ENCODE measurements at places on chromosomes 12 and 14.

DNA sequence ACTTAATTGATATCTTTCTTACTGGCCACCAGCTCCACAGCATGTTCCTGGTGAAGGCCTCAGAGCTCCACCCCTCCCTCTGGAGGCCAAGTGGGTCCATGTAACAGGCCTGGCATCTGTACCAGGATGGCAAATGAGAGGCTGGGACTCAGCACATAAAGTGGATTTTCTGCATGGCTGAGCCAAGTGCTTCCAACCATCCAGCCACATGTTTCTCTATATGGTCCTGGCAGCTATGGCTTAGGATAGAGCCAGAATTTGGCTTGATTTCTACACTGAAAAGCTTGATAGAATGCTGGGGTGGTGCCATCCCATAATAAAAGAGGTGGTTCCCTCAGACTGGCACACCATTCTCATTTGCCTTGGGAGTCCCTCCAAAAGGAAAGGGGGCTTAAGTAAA lies 94.1 kb downstream of the PAX9 start:
- DNase-seq, result no peak

GRCh38 chr12:25071366-25071765 lies 122.5 kb upstream of the BCAT1 start:
- no peak for DNase-seq

DNA sequence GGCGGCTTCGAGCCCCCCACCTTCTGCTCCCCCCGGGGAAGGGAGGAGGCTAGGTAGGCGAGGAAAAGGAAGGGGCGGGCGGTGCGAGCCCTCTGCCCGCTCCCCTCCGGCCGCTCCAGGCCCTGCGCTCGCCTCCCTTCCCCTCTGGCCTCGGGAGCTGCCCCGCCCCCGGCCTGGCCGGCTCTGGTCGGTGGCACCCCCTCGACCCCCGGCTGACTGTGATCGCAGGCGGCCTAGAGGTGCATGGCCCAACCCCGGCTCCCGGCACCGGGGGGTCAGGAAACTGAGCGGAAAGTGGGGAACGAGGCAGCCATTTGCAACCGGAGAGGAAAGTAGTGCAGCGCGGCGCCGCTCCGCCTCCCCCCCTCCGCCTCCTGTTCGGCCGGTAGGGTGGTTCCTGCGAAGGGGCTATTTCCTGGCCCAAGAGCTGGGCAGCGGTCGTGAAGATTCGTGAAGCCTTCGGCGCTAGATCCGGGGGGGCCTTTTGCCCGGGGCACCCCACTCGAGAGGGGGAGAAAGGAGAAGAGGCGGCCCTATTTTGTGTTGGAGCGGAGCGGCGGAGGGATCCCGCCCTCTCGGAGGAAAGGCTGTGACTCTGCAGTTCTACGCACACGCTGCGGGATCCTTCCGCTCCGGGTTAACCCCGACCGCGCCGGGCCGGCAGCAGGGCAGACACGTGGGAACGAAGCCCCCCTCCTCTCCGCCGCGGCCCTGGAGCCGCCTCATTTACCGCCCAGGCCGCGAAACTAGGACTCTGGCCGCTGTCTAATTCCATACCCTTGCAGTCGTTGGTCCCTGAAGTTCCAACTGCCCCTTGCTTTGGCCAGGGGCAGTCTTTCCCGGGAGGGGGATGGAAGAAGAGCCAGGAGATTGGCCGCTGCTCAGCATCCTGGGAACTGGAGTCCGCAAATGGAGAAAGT lies at the start of gene KMT2D:
Gene KMT2D (minus strand): TSS at position 558 of the 920 bp plus-strand sequence. CDS start 5,470 bp downstream, outside the sequence.
- peak; percentile 97 for DNase-seq

DNA sequence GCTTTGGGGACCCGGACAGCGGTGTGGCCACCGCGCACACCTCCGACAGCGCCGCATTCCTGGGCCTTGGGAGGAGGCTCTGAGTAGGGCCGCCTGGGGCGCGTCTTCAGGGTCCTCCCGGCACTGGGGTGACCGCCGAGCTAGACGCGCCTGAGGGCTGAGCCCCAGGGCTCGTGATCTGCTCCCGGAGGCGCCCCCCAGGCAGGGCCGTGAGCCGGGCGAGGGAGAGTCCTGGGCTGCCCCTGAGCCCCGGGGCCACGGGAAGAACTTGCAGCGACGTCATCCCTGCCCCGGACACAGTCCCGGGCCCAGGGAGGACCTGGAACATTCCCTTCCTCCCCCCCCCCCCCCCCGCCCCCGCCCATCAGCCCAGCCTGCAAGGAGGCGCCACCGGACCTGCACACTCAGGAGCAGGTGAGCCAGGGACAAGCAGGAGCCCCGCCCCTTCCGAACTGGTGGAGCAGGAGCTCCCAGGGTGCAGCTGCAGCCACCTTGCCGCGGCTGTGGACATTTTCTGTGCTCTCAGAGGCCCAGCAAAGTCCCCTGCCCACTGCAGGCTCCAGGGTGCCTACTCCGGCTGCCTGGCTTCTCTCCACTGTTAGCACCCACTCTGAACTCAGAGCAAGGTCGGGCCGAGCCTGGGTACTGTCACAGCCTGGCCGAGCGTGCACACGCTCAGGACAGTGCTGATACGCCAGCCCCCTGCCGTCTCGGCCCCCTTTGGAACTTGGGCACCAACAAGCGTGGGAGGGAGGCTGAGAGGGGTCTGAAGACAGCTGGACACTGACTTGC lies 50.7 kb downstream of the A2M start:
- DNase-seq, result no peak

- DNase-seq, result peak; percentile 56
Measured at GRCh38 chr12:109393437-109394345, 46.0 kb downstream of the MYO1H start.

GRCh38 chr14:75915045-75915444 lies 66.8 kb downstream of the TGFB3 start:
- DNase-seq, result no peak

DNA sequence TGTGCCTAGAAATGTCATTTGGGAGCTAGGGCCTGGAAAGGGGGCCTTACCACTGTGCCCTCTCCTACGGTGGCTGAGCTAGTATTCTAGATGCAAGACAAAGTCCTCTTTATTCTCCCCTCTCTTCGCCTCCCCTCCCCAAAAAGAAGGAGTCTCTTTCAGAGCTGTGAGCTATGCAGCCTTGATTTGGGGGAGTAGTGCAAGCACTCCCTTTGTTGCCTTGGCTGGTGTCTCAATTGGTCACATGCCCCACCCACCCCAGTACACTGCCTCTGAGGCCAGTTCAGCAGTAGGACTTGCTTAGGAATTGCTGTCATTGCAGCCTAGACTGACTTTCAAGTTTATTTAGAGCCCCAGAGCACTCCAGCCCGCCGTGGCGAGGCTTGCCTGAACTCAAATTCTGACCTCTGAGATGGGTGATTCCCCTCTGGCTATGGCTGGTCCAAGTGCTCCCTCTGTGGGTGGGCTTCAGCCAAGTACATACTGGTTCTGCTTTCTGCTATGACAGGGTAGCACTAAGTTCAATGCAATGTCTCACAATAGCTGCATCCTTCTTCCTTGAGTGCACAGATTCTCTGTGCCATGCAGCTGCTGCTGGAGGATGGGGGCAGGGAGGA lies 37.0 kb upstream of the FBXO33 start:
- peak; percentile 53 for DNase-seq

GRCh38 chr12:30448038-30448437 lies 247.6 kb downstream of the IPO8 start:
- DNase-seq, result no peak

DNA sequence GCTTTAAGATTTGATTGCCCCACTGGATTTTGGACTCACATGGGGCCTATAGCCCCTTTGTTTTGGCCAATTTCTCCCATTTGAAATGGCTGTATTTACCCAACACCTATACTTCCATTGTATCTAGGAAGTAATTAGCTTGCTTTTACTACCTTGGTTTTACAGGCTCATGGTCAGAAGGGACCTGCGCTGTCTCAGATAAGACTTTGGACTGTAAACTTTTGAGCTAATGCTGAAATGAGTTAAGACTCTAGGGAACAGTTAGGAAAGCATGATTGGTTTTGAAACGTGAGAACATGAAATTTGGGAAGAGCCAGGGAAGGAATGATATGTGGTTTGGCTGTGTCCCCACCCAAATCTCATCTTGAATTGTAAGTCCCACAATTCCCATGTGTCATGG lies 419.0 kb upstream of the TMPO start:
- DNase-seq, result no peak

DNA sequence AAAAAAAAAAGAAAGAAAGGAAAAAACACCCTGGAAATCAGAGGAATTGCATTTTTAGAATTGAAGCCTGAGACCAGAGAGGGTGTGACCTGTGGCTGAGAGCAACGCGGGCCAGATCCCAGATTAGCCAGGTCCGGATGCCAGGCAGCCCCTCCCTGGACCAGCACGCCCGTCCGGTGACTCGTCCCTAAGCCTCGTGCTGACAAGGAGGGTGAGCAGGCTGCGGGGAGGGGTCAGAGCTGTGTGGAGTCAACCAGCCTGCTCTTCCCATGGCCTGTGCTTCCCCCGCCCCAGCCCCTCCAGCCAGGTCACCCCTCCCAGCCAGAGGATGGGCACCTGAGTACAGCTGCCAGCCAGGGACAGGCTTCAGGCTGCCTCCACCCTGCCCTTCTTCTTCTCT lies 4.2 kb upstream of the KLC1 start:
- no peak for DNase-seq

DNA sequence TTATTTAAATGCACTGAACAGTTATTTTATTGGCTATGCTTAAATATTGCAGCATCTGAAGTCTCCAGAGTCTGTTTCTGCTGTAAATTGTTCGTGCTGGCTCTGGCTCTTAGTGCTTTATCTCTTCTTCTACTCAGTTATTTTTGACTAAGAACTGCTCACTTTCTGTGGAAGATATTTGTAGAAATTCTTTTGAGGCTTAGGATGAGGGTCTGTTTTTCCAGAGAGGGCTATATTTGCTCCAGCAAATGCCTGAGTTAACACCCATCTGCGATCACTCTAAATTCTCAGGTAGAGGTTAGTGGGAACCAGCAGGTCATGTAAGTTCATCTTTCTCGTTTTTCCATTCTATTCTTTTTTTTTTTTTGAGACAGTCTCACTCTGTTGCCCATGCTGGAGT lies 71.1 kb downstream of the ARL6IP4 start:
- no peak for DNase-seq

DNA sequence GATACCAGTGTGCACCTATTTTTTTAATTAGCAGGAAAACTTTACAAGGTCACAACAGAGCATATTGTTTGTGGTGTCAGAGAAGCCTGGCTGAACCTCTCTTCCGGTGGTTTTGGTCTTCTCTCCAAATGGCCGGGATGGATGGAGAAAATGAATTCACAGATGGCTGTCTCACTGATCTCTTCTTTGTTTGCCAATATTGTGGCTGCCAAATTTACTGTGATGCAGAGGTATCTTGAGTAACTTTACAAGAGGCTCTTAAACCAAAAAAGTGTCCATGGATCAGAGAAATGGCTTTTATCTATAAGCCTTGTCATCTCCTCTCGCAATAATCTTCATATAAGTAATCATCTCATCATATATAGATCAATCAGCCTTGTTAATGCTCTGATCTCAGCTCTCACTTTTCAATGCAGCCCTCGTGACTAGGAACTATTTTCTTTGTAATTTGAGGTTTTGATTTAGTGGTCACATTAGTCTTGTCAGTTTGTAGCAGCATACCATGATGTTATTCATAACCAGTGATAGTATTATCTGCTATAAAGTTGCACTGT lies 308.1 kb downstream of the EGLN3 start:
- DNase-seq, result no peak

DNA sequence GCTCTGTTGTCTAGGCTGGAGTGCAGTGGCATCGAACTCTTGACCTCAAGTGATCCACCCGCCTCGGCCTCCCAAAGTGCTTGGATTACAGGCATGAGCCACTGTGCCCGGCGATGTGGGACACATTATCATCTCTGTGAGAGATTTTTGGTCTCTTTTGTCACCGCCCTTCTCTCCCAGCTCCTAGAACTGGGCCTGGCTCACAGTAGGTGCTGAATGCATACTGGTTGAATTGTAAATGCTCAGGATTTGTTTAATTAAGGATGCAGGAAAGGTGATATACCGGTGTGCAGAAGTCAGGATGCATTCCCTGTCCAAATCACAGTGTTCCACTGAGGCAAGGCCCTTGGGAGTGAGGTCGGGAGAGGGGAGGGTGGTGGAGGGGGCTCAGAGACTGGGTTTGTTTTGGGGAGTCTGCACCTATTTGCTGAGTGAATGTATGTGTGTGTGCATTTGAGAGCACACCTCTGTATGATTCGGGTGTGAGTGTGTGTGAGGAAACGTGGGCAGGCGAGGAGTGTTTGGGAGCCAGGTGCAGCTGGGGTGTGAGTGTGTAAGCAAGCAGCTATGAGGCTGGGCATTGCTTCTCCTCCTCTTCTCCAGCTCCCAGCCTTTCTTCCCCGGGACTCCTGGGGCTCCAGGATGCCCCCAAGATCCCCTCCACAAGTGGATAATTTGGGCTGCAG lies 1.0 kb upstream of the KRT18 start:
- no peak for DNase-seq

DNA sequence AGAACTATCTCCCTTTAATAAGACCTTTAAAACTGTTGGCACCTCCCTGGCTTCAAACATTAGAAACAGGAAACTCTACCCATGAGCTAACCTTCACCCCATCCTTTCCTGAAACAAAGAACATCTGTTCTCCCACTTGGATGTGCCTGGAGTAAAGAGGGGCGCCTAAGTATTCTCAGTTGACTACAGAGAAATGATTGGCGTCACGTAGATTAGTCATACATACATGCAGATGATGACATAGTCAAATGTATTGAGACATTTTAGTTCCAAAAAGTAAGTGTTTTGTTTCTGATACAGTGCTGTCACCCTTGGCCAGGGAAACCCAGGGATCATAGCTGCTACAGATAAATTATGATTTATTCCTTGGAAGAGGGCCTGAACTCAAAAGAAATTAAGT lies 260.0 kb upstream of the PLEKHG7 start:
- DNase-seq, result no peak

GRCh38 chr12:6788972-6789924 lies at the start of gene CD4:
TSS of gene CD4 (plus strand) at chr12:6789528. CDS start at chr12:6800139, 10,611 bp downstream.
- DNase-seq, result no peak

GRCh38 chr12:86721713-86722397 lies 465.7 kb upstream of the MGAT4C start:
- DNase-seq, result no peak

- DNase-seq, result no peak
Measured at GRCh38 chr12:11922361-11922760, 148.4 kb upstream of the BCL2L14 start.

DNA sequence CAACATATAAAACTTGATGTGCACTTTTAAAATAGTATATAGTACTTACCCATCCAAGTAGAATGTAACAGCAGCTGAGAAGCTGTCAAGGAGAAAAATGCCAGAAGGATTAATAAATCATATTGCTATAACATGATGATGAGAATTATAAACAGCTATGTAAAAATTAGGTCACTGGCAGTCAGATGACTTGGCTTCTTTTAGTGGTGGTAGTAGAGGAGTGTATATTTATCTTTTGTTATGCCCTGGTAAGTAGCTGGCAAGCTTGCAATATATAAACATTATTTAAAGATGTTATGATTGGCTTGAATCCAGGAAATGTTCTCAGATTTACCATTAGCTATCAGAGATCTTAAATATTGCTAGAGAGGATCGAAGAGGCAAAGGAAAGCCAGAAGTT lies 471.0 kb upstream of the MGAT4C start:
- DNase-seq, result no peak
